Osteoblast (primary cell): ENCODE measurements at places on chromosomes 2 and 18. TPM values are rescaled to one million over a fixed set of nuclear protein-coding genes. Genes with fewer than 3 reads are reported as not detected.

ABCG5 gene
- not detected in 2 replicates for total RNA-seq

KIF1A gene
- under 0.01 TPM in 1 of 2 replicates, not detected in the other for total RNA-seq

MEP1B gene
- total RNA-seq: not detected in 2 replicates

- no peak overlapping the region for H3K4me3 ChIP-seq
- H3K36me3 ChIP-seq: no peaks in the 10 kb centered on the region
- H3K27me3 ChIP-seq: peaks cover 1% of the 10 kb centered on the region
- DNase-seq: no peak
Measured at GRCh38 chr2:8486141-8486540, 195.7 kb upstream of the ID2 start.

DNA sequence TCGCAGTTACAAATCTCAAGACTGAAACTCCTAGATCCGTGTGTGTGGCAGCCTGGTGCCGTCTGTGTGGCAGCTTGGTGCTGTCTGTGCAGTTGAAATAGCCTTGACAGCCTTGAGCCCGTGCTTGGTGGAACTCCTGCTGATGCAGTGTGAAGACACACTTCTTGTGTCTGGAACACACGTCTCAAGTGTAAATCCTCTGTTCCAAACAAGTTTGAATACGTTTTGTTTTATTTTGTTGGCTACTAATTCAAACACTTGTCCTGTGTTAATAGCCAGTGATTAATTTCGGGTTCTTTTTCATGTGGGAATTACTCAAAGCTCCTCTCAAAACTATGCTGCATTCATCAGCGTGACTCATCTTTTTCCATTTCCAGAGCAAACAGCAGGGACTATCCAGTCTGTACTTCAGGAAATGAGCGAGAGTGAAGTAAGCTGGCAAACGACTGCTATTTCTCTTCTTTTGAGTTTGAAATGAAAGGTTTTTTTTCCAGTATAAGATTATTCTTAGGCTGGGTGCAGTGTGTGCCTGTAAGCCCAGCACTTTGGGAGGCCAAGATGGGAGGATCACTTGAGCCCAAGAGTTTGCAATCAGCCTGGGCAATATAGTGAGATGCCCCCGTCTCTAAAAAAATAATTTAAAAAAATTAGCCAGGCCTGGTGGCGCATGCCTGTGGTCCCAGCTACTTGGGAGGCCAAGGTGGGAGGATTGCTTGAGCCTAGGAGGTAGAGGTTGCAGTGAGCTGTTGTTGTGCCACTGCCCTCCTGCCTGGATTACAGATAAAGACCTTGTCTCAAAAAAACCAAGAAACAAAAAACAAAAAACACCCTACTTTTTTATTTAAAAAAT, 152.9 kb downstream of the SPP2 start:
- H3K4me3 ChIP-seq: peak overlapping the region; percentile 35
- peak; percentile 93 for DNase-seq
- no peaks in the 10 kb centered on the region for H3K36me3 ChIP-seq
- peak overlapping the region; percentile 62 for H3K27ac ChIP-seq
- H3K27me3 ChIP-seq: no peaks in the 10 kb centered on the region

- no peaks in the 10 kb centered on the region for H3K4me1 ChIP-seq
- H3K4me3 ChIP-seq: no peak overlapping the region
- no peak overlapping the region for H3K27ac ChIP-seq
Measured at GRCh38 chr2:183951630-183952029, 646.7 kb upstream of the ZNF804A start.

- H3K4me1 ChIP-seq: no peaks in the 10 kb centered on the region
- no peak overlapping the region for H3K4me3 ChIP-seq
- DNase-seq: peak; percentile 86
- no peaks in the 10 kb centered on the region for H3K36me3 ChIP-seq
- peaks cover 41% of the 10 kb centered on the region for H3K27me3 ChIP-seq
Measured at GRCh38 chr2:120430501-120430830, 84.5 kb downstream of the INHBB start.
